ENCODE measurements at places on chromosomes 7 and 10.
A peak's percentile ranks its signal among the peaks of the same experiment; 100 is the strongest.

DNA sequence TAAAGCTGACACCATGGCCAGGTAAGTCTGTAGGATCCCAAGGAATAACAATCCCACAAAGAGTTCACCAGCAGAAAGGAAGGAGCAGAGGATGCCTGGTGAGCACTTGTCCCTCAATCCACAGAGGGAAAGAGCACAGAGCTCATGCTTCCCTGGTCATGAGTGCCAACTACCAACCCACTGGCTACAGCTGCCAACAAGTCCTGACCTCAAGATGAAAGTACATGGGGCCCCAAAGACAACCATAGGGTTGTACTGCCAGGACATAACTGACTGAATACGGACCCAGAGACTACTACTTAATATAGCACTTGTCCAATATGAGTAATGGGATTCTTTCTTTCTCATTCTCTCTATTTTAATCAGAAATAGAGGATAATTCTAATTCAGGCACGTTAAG is 83.3 kb downstream of the JCAD start:
- DNase-seq, result no peak

DNA sequence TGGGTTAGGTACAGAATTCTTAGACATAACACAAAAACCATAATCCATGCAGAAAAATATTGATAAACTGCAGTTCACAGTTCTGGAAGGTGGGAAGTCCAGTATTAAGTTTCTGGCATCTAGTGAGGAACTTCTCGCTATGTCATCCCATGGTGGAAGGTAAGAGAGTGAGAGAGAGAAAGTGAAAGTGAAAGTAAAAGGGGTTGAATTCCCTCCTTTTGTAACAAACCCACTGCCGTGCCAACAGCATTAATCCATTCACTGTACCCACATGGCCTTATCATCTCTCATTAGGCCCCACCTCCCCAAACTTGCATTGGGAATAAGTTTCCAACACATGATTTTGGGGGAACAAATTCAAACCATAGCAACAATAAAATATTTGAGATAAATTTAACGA is 17.1 kb downstream of the ZNF485 start:
- DNase-seq, result peak; percentile 35

DNA sequence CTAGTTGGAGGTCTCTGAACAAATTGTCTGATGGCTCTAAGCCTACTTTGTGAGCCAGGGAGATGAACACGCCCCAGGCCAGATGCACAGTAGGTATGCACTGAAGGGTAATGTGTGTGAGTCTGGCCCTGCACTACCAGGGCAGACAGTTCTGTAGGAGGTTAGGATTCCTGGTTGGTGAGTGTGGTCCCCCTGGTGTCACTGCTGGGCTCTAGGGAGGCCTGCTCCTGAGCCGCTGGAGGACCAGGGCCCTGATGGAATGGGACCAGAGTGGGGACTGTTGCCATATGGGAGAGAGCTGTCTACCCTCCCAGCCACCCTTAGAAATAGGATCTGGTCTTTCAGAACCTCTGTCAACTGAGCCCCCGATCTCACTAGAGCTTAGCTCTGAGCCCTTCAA is 42.0 kb downstream of the CDH23 start:
- DNase-seq, result no peak

DNA sequence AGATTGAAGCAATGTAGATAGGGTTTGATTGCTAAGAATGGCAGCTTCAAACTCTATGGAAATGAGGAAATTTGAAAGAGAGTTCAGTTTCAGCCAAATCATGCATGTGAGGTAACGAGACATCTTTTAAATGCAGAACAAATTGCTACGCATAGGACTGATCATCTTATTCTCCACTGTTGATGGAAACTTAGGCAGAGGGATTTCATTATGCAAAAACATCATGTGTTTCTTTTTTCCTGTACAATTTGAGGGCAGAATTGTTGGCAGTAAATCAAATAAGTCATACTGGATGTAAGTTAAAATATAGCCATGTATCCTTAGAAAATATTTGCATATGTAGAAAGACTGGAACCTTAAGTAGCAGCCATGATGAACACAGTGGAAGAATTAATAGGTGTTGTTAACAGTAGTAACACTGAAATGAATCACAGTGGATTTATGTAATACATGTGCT is 327.4 kb downstream of the CDK14 start:
- DNase-seq, result no peak

DNA sequence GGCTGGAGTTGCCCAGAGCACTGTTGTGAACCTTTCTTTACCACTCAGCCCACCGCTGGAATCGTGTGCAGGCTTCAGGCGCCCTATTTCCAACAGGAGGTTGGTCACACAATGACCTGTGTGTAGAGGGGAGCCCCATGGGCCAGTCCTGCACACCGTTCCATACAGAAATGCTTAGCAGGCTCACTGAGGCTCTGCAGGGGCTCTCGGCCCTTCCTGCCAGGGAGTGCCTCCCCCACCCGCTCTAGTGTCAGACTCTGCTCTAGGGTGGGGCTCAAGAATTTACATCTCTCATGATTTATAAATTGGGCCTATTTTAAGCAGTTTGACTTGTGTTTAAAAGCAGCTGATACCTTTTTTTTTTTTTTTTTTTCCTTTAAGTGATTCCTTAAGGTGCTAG is 42.0 kb downstream of the SHH start:
- DNase-seq, result no peak

- DNase-seq, result peak; percentile 8
Measured at GRCh38 chr10:47214520-47214919, 85.5 kb upstream of the GDF10 start.

DNA sequence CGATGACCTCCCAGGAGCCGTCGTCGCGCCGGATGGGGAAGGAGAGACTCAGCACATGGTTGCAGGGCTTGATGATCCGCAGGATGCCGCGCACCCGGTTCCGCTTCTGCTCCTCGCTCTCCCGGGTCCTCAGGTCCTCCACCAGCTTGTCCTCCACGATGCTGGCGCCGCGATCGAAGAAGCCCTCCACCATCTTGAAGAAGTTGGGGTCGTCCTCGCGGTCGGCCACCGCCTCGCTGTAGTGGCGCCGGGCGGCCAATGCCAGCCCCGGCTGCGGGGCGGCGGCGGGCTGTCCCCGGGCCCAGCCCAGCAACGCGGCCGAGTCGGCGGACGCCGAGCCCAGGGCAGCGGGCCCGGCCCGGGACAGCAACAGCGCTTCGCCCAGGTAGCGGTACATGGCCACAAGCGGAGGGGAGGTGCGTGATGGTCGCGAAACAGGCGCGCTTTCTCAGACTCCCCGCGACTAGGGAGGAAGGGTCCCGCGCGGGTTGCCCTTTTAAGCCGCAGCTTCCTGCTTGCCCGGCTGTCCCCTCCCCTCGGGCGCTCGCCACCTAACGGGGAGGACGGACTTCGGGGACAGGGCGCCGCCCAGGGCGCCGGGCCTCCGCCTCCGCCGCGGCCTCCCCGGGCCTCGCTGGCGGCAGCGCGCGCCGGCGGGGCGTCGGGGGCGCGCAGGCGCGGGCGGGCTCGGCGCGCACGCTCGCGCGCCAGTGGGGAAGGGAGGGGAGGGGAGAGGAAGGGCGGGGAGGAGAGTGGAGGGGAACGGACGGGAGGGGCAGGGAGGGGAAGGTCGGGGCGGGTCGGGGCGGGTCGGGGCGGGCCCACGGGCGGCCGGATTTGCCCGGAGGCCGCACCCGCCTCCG is at the start of the genes GLUD1 and SHLD2:
Gene GLUD1 (minus strand): TSS at position 471 of the 863 bp plus-strand sequence. CDS start 74 bp downstream, at position 397.
Gene SHLD2 (plus strand): TSS at position 834 of the 863 bp plus-strand sequence. CDS start 56,149 bp downstream, outside the sequence.
- DNase-seq, result peak; percentile 92

GRCh38 chr10:132110111-132110521 is 44.4 kb downstream of the JAKMIP3 start:
- DNase-seq, result no peak

DNA sequence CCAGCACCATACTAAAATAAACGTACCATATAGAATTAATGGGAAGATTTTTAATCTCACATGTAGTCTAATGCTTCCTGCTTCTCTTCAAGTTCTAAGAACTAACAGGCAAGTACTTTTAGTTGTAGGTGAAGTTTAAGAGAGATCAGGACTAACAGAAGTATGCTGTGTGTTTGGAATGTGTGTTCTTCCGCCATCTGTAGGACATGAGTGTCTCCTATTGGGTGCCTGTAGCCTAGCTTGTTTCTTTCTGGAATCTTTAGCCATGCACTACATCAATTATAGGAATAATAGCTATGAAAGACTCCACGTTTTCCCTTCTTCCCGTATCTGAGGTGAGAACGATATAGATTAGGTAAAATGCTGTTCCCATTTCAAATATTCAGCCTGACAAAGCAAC is 140.2 kb upstream of the AHR start:
- DNase-seq, result no peak

DNA sequence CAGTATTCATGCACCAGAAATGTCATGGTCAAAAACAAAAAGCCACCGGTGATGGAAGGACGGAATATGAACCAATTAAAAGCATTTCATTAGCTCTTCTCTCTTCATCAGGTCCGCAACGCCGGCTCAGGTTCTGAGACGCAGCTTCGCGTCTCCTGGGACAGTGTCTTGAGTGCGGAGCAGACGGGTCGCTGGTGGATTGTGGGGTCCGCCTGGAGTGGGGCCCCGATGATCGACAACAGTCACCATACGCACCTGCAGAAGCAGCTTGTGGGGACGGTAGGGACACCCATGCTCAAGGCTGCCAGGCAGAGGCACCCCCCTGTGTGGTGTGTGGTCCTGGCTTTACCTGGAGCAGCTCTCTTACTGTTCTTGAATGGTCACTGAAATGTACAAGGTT is 13.4 kb downstream of the NOM1 start:
- no peak for DNase-seq

DNA sequence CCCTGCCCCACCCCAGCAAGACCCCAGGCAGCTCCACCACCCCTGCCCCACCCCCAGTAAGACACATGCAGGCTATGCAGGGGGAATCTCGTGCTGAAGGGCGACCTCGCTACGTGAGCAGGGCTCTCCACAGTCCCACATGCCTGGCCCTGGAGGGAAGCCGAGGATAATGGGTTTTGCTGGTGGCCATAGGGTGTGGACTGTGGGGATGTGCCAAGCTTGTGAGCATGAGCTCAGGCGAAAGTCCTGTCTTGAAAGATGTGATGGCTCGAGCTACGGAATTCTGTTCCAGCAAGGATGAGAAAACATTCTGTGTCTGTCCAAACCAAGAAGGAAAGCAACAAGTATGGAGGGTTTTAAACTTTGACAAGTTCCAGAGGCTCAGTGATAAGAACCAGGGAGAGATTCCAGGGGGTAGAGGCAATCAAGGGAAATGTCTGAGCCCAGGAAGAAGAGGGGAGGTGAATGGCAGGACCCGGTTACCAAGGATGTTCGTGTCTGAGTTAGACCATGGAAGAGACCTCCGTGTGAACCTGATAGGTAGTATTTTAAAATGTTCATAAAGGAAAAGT is 63.1 kb downstream of the PYROXD2 start:
- DNase-seq, result no peak
